ENCODE measurements at places on chromosomes 12 and 14. TPM values are rescaled to one million over a fixed set of nuclear protein-coding genes. Genes with fewer than 3 reads are reported as not detected.

TDRD9 gene
- total RNA-seq, result 4.8 TPM

NRXN3 gene
- 1.2 TPM for total RNA-seq

KCNH5 gene
- total RNA-seq, result not detected

- H3K36me3 ChIP-seq, result no peaks in the 10 kb centered on the region
- no peak overlapping the region for H3K27ac ChIP-seq
- H3K4me3 ChIP-seq, result no peak overlapping the region
- no peak for DNase-seq
Measured at GRCh38 chr12:82486524-82487235, 128.4 kb downstream of the METTL25 start.

DNA sequence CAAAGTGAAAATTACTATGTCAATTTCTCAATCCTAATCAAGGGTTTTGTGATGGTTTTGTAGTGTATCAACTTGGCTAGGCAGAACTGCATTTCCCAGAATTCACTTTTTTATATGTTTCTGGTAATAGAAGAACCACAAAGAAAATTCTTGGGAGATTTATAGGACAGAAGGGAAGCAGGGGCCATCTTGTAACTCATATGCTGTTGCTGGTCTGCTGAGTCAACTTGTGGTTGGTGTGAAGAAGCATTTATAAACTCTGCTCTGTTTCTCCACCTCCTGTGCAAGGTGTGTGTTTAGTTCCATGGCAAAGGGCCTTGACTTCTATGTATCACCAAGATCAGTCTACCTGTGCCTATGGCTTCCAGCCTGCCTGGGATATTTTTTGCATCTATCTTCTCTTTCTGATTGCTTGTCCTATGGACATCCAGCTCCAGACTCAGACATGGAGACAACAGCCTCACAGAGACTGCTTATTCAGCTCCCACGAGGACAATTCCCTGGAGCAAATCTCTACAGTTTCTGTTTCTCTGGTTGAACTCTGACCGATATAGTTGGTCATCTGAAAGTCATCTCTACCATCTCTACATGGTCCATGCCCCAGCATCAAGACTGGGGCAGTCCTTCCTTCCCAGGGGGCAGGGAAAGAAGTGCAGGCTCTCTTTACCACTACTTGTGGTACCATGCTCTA, 364.3 kb upstream of the DDHD1 start:
- no peaks in the 10 kb centered on the region for H3K27me3 ChIP-seq
- no peak overlapping the region for H3K27ac ChIP-seq
- DNase-seq, result no peak
- no peaks in the 10 kb centered on the region for H3K36me3 ChIP-seq
